Cerebellum (tissue), 4 donors: ENCODE measurements at places on chromosomes 13 and 19.
A peak's percentile ranks its signal among the peaks of the same experiment; 100 is the strongest.

- peak; percentile 83 for DNase-seq
Observed at GRCh38 chr19:11197291-11198174, at the start of gene KANK2. TSS of gene KANK2 (minus strand) at chr19:11197545. CDS start at chr19:11194511, 3,034 bp downstream.

- no peak for DNase-seq
Observed at GRCh38 chr13:24071423-24072075, 89.0 kb upstream of the SPATA13 start.

- DNase-seq = no peak
Observed at GRCh38 chr13:87855553-87855952, 184.4 kb downstream of the SLITRK5 start.

DNA sequence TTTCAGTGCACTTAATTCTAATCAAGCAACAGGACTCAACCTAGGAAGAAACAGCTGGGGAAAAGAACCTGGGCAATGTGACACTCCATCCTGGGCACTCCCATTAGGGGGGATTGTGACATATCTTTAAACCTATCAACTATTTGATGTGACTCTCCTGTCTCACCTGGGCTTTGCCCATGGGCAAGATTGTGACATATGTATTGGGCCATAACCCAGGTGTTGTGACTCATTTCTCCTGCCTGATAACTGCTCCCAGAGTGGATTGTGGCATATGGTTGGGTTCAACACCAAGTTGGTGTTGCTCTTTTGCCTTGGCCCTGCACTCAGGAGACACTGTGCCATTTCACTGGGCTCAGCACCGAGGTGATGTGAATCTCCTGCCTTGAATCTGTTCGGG lies 82.6 kb downstream of the ZNF723 start:
- DNase-seq = no peak

- no peak for DNase-seq
Observed at GRCh38 chr13:97945342-97945741, 8.1 kb upstream of the IPO5 start.

GRCh38 chr13:96223231-96223630 lies 133.3 kb downstream of the HS6ST3 start:
- no peak for DNase-seq

GRCh38 chr19:15259907-15260306 lies 27.7 kb upstream of the EPHX3 start:
- DNase-seq = no peak

DNA sequence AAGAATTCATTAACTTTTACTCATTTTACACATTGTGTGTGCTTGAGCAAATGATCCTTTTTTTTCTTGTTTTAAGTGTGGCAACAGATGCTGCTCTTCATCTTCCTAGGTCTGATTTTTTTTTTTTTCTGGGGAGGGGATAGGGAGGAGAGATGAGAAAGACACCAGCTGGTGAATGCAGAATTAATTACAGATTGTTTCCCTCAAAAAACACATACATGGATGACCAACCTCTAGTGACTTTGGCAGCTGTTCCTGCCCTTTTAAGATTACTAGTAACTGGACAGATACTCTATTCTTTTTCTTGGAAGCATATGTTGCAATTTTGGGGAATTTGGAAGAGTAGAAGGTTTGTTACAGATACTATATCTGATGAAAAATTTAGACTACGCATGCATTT lies 103.6 kb upstream of the MYO16 start:
- no peak for DNase-seq

- DNase-seq = peak; percentile 98
Observed at GRCh38 chr19:38849860-38850435, at the start of gene HNRNPL. TSS of gene HNRNPL (minus strand) at chr19:38849986. CDS start at chr19:38849966, 20 bp downstream.

DNA sequence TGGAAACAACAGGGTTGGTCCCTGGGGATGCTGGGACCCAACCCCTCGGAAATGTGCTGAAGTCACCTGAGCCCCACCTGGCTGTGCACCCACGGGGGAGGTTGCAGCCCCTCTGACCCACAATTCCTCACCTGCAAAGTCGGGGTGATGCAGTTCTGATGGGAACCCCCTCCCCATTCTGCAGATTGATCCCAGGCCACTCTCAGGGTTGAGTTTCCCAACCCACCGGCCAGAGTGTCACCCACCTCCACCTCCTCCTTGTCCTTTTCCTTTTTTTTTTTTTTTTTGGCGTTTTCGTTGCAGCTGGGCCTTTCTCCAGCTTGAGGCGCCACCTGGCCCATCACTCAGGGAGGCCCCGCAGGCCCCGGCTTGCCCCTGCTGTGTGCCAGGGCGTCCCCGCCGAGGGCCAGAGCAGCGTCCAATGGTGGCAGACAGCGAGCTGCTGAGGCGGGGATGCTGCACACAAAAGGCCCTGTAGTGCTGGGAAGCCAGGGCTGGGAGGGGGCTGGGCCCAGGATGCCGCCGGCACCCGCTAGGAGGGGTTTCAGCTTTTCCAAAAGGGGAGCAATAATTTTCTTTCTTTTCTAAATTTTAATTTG lies 4.6 kb downstream of the PIK3R2 start:
- peak; percentile 34 for DNase-seq

DNA sequence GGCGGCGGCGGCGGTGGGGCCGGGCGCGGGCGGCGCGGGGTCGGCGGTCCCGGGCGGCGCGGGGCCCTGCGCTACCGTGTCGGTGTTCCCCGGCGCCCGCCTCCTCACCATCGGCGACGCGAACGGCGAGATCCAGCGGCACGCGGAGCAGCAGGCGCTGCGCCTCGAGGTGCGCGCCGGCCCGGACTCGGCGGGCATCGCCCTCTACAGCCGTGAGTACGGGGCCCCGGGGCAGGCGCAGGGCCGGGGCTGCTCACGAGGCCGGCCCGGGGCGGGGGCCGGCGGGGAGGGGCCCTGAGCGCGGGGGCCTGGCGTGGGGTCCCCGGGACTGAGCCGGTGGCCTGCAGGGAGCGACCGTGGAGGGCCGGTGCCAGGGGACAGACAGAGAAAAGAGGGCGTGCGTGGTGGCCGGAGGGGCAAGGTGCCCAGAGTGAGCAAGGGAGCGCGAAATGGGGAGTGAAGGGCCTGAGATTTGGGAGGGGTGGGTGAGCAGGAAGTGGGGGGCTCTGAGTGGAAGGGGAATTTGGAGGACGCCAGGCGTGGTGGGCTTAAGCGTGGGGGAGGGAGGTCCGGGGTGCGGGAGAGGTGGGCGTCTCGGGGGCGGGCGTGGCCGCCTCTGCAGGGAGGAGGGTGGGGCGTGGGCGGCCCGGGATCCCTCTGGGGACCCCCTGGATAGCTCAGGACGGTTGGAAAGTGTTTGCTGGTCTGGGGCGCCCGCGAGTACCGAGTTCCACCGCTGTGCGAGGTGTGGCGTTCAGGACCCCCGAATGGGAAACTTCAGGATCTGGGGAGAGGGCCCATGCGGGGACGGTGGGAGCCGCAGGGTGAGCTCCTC lies 575 bp downstream of the CARM1 start:
- DNase-seq = peak; percentile 39

GRCh38 chr13:110841846-110842245 lies 73.0 kb downstream of the ANKRD10 start:
- no peak for DNase-seq

- no peak for DNase-seq
Observed at GRCh38 chr19:56491399-56491798, 14.3 kb upstream of the ZNF667 start.

DNA sequence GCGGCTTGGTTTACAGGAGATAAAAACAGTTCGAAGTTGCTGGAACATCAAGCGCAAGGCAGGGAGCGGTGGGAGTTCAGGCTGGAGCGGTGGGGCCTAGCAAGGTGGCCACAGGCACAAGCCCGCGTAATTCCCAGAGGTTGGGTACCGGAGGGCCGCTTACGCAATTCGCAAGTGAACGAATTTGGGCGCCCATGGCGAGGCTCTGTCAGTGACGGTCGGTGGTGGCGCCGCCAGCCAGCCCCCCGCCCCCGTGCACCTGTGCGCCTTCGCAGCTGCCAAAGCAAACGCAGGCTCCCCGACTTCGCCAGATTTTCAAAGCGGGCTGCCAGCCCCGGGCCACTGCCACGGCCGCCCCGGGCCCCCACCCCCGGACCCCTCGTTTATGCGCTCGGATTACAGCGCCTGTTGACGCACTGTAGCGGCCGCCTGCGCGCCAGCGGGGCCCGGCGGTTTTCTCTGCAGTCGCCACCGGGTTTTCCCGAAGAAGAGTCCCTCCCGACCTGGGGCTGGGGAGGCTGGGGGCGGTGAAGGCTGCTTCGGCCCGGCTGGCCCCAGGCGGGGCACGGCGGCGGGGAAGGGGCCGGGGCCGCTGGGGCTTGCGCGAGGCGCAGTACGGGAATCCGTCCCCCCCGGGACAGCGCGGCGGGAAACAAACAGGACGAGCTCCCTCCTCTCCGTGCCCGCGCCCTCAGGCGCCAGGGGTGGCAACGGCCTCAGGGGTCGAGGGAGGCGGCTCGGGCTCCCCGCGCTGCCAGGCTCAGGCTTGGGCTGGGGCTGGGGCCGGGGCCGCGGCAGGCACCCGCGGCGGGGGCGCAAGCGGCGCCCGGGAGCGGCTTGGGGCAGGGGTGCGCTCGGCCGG lies 709 bp downstream of the N4BP2L1 start:
- peak; percentile 58 for DNase-seq

DNA sequence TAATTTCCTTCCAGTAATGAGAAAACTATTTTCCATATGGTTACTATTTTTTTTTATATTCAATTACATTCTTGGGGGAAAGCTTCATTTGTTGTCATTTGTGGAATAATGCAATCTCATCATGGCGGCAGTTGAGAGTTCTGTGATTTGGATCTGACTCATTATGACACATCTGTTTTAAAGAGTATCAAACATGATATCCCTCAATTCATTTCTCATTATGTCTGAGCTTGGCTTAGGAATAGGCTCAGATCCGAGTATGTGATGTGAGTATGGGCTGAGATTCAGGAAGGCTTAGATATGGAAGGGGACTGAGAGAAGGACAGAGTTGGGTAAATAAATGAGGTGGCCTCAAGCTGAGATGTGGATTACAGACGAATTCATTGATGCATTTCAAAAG lies 64.4 kb downstream of the POSTN start:
- no peak for DNase-seq
